ENCODE measurements at places on chromosomes 3 and 15.
A peak's percentile ranks its signal among the peaks of the same experiment; 100 is the strongest.

- DNase-seq: peak; percentile 78
Observed at GRCh38 chr15:88894819-88895767, at the start of gene HAPLN3. Gene HAPLN3 (minus strand): TSS chr15:88895544. CDS start chr15:88887298, 8,246 bp downstream.

DNA sequence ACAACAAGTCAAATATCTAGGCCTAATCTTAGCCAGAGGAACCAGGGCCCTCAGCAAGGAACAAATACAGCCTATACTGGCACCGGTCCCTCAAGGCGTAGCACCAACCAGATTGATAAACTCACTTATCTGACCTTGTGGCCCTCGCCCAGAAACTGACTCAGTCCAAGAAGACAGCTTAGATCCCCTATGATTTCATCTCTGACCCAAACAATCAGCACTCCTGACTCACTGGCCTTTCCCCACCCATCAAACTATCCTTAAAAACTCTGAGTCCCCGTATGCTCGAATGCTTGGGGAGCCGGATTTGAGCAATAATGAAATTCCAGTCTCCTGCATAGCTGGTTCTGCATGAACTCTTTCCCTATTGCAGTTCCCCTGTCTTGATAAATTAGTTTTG lies 1.6 kb upstream of the SORD start:
- no peak for DNase-seq

- DNase-seq: no peak
Observed at GRCh38 chr3:69579306-69580041, 159.8 kb upstream of the MITF start.

GRCh38 chr3:159922861-159923312 lies 65.7 kb upstream of the IL12A start:
- DNase-seq: no peak

DNA sequence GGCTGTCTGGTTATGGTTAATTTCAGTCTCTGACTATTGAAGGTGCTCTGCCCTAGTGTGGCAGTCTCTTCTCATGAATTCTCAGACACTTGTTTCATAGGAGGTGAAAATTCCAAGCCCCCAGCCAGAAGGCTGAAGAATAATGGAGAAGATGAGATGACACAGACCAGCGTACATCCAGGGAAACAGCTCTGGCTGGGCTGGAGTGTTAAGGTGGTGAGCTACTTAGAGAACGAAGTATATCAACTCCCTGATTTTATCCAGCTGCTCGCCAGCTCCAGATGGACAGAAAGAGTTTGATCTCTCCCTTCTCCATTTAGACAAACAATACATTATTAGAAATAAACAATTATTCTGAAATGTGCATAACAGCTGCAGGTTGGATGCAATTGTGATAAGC lies 494.5 kb upstream of the RGMA start:
- DNase-seq: no peak

DNA sequence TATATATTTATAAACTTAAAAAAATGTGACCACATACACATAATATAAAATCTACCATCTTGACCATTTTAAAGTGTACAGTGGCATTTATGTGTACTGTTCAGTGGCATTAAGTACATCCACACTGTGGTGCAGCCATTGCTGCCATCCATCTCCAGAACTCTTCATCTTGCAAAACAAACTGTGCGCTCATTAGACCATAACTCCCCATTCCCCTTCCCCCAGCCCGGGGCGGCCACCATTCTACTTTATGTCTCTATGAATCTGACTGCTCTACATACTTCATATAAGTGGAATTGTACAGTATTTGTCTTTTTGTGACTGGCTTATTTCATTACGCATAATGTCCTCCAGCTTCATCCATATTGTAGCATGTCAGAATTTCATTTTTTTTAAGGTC lies 47.8 kb downstream of the CTXND1 start:
- DNase-seq: no peak

DNA sequence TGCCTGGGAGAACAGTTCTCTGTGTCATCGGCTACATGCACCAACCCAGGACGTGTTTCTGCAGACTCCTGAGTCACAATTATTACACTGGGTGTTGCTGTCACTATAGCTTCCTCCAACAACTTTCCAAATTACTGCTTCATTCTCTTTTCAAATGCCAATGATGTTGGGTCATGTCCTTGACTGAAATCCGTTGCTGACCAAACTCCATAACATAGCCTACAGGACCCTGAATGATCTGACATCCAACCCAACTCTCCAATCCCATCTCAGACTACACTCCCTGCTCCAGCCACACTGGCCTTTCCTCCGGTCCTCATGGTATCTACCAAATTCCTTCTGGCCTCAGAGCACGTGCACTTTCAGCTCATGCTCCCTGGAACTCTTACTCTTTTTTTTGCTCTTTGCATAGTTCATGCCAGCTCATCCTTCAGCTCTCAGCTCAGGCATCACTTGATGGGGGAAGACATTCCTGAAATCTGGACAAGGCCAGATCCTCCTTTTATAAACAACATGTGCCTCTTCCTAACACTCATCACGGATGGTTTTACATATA lies 108.8 kb upstream of the PTPRG start:
- no peak for DNase-seq
